ENCODE measurements at places on chromosomes 4 and X.

- no peak for DNase-seq
Measured at GRCh38 chrX:71000139-71000538, 68.0 kb downstream of the SNX12 start.

DNA sequence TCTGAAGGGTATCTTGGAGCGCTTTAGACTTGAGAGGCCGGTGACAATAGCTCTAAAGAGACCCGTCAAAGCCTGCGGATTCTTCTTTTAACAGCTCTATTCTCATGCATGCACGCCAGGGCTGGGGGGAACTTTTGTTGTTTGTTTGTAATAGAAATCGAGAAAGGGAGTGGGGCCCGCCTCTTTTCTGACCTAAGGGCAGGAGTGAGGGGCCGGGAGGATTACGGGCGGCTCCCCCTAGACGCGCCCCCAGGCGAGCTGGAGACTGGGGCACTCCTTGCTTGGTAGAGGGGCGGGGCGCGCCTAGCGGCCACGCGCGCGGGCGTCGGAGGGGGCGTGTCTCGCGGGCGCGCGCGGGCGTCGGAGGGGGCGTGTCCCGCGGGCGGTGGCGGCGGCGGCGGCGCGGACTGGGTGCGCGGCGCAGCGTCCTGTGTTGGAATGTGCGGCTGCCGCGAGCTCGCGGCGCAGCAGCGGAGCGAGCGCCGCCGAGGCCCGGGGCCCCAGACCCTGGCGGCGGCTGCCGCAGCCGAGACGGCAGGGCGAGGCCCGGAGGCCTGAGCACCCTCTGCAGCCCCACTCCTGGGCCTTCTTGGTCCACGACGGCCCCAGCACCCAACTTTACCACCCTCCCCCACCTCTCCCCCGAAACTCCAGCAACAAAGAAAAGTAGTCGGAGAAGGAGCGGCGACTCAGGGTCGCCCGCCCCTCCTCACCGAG lies at the start of gene REST:
TSS of gene REST (plus strand) at position 412 of the 717 bp plus-strand sequence. CDS start 2,739 bp downstream, outside the sequence.
- peak; percentile 72 for DNase-seq

DNA sequence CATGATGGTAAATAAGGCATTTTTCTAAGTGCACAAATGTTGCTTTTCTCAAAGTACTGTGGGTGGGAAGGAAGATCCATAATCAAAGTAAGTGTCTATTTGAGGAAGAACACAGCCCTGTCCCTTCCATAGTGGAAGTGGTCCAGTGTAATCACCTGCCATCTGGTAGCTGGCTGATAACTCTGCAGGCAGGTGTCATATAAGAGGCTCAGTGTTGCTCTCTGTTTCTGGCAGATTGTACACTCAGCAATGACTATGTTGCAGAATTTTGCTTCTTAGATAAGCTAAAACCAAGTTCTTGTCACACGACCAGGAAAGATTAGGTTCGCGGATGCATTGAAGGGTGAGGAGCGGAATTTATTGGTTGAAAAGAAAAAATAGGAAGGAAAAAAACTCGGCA lies 20.9 kb downstream of the SAGE1 start:
- DNase-seq: no peak

GRCh38 chr4:146273204-146273901 lies 59.0 kb downstream of the REELD1 start:
- no peak for DNase-seq

DNA sequence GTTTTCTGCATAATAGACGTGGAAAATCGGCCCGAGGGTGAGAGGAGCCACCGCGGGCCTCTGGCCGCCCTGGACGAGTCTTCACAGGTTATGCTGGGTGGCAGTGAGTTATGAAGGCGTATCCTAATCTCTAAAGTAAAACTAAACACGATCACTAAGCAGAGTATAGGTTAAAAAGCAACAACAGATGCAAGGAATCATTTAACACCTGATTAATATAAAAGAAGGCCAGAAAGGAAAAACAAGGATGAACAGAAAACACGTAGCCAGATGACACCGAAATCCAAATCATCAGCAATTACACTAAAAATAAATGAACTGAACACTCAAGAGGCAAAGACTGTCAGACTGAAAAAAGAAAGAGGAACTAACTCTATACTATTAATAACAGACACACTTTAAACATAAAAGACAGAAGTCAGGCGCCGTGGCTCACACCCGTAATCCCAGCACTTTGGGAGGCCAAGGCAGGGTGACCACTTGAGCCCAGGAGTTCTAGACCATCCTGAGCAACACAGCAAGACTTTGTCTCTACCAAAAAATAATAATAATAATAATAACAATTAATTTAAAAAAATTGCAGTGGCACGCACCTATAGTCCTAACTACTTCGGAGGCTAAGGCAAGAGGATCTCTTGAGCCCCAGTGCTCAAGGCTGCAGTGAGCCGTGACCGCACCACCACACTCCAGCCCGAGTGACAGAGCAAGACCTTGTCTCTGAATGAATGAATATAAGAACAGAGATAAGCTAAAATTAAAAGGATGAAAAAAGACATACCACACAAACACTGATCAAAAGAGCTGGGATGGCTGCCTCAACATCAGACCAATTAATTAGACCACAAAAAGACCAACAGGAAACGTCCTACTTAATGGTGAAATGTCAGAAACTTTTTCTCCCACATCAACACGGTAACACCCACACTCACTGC lies 30.0 kb downstream of the CTBP1 start:
- DNase-seq: peak; percentile 62

DNA sequence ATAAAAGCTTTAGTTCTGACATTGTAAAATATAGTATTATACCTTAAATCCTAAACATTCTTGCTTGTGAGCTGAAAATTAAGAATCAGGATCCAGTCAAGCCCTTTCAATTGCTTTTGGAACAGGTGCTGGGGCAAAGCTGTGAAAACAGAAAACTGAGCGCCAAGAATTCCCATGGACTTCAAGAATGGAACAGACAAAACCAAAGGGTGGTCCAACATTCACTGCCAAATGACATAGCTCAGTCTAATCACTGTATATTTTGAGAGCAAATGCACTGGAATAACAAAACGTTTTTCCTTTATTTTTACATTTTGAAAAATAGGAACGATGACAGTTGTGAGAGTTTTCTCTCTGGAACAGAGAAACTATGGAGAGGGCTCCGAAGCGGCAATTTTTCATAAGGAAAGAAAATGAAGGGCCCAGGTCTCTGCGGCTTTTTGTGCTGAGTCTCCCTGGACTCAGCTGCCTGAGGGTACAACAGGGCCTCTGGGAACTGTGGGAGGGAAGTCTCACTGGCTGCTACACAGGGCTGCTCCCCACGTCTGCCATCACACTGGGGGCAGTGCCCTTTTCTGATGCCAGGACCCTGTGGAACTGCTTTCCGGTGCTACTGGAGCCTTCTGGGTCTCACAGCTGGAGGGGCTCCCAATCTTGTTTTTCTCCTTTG lies 56.0 kb upstream of the BMPR1B start:
- no peak for DNase-seq

- DNase-seq: peak; percentile 54
Measured at GRCh38 chr4:4344915-4345527, 41.9 kb upstream of the NSG1 start.

GRCh38 chr4:159542296-159542695 lies 439.4 kb downstream of the RAPGEF2 start:
- no peak for DNase-seq

- DNase-seq: peak; percentile 71
Measured at GRCh38 chr4:168318266-168318895, at the start of gene DDX60. Gene DDX60 (minus strand): TSS chr4:168318752. CDS start chr4:168311259, 7,493 bp downstream.

GRCh38 chr4:74309223-74309622 lies 953 bp downstream of the EPGN start:
- DNase-seq: no peak

Measured in stimulated activated naive B cell treated with anti-CD40 and anti-IgM and Interleukin-4, amounts not matched to agents 10 μg/mL and 1 μg/mL and 100 μg/mL, for 72 hours (primary cell).